H54 (cell line): ENCODE measurements at places on chromosomes 3 and 15.
A peak's percentile ranks its signal among the peaks of the same experiment; 100 is the strongest.

GRCh38 chr3:77179762-77180161 is 139.9 kb downstream of the ROBO2 start:
- DNase-seq = no peak

DNA sequence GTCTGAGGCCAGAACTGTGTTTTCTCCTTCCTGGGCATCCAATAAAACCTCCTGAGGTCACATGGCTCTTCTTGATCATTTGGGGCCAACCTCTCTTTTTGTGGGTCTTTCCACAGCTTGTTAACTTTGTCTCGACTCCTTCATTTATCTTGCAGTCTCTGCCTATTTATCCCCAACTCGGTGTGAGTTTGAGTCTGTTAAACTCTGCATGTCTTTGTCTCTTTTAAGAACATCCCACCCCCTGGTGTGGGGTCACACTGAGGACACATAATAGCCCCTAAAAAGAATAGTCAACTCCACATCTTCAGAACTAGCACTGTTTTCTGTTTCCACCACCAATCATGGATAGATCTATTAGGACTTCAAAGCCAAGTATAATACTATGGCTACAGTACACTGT is 187.2 kb downstream of the TLE3 start:
- no peak for DNase-seq

DNA sequence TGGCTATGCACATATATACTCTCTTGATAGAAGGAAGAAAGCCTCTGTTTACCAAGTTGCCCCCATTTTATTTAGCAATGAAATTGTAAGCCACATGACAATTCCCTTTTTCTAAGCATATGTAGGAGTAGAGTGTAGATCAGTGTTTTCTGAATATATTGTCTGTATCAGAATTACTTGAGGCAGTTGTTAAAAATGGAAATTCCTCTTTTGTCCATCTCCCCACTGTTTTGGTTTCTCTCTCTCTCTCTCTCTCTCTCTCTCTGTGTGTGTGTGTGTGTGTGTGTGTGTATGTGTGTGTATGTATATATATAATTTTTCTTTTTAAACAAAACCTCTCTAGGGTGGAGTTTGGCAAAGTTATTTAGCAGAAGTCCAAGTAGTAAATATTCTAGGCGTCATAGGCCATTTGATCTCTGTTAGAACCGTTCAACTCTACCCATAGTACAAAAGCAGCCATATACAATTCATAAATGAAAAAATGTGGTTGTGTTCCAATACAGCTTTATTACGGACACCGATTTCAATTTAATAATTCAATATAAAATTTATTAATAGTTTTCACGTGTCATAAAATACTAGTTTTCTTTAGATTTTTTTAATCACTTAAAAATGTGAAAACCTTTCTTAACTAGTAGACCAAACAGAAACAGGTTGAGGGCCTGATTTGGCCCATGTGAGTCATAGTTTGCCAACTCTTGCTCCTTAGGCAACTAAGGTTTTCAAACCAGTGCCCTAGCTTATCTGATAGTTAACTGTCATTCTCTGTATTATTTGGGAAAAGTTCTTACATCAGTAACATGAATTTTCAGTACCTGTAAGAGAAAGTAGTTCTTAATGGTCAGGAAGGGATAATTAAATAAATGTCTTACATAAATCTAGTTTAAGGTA is 39.8 kb downstream of the UBE2E1 start:
- no peak for DNase-seq

DNA sequence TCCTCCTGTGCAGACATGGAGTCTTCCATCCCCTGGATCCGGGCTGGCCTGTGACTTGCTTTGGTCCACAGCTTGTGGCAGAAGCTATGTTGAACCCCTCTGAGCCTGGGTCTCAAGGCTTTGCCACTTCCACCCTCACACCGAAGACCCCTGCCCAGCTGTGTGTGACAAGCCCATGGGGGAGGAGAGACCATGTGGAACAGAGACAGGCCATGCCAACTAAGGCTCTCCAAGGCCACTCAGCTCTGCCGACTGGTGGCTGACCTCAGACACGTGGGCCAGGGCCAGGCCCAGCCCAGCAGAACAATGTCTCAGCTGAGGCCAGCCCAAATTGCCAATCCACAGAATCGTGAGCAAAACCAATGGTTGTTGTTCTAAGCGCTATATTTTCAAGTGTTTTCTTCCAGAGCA is 16.4 kb upstream of the CFAP100 start:
- no peak for DNase-seq

DNA sequence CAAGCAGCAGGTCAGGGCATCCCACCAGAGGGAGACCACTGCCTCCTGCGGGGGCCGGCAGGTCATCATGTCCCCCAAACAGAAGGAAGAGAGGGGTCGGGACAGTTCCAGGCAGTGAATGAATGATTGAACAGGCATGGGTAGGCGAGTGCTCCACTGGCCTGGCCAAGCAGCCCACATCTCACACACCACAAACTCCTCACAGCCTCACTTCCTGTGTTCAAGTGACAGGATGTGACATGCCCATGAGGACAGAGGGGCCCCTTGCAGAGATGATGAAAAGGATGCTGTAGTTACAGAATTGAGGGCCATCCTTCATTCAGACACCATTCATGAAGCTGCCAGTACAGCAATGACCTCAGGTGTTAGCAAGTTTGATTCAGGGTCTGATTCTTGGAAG is 3.7 kb downstream of the IQSEC1 start:
- no peak for DNase-seq

DNA sequence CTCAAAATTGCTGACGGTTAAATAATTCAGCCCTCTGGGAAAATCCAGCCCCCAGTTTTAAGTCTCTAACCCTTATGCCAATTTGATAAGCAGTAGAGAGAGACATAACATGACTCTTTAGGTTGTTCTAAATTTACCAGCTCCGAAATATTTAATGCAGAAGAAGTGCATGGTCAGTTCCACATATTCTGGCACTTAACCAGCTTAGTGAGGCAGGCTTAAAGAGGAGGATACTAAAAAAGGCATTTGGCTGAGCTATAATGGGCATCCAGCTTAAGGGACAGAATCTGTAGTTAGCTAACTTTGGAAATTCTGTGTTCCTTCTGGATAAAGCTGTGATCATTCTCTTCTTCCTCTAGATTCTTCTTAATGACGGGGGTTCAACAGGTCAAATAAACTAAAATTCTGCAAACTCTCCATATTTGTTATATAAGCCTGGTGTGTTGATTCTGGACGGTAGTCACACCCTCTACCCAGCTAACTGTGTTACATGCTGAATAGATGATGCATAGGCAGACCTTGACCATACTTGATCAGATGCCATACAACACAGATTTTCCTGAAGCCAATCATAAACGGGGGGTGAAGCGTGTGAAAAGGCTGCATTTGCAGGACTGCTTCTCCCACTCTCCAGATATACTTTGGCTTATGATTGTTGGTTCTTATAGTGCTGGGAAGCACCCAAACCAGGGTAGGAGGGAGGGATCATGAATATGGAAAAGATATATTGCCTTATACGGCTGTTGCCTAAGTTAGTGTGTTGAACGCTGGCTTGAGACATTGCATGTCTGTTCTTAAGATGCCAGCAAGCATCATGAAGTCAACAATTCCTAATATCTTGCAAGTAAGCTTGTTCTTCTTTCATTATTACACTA is 118.4 kb downstream of the FGF12 start:
- DNase-seq = no peak

- no peak for DNase-seq
Measured at GRCh38 chr15:57418635-57419034, 42.3 kb downstream of the CGNL1 start.

DNA sequence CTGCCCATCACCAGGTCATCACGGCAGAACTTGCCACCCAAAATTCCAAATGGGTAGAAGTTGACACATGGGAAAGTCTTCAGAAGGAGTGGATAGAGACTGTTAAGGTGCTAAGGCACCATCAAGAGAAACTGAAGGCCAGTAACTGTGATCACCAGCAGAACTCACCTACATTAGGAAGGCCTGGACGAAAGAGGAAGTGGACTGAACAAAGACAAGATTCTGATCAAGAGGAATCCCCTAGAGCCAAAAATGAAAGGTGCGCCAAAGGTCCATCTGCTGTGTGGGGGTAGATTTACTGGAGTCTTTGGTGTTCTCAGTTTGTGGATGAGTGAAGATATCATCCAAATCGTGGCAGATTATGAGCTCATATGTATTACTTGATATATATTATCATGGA is 46.3 kb upstream of the P3H2 start:
- DNase-seq = no peak

GRCh38 chr3:117723825-117724224 is 1014.2 kb downstream of the TUSC7 start:
- no peak for DNase-seq

- no peak for DNase-seq
Measured at GRCh38 chr3:37952564-37952963, 38.0 kb upstream of the VILL start.

DNA sequence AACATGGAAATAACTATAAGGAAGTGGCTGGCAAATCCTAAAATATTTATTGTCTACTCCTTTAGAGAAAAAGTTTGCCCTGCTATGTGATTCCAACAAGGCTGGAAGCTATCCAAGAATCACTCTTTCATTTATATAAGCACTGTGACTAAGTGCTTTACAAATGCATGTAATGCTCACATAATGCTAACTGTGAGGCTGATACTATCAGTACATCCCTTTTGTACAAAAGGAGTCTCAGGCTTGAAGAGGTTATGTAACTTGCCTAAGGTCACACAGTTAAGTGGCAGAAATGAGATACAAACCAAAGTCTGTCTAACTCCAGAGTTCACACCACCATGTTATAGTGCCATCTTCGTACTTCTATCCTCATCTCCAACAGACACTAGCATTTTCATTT is 17.0 kb downstream of the TOPBP1 start:
- peak; percentile 42 for DNase-seq

GRCh38 chr3:156418428-156418827 is 136.5 kb downstream of the SSR3 start:
- no peak for DNase-seq

- no peak for DNase-seq
Measured at GRCh38 chr3:139894643-139894989, 40.4 kb upstream of the CLSTN2 start.
